ENCODE measurements at places on chromosomes 3 and 15. TPM values are rescaled to one million over a fixed set of nuclear protein-coding genes. Genes with fewer than 3 reads are reported as not detected.

GRCh38 chr3:113570158-113570557, 37.8 kb downstream of the SIDT1 start:
- DNase-seq, result no peak

DNA sequence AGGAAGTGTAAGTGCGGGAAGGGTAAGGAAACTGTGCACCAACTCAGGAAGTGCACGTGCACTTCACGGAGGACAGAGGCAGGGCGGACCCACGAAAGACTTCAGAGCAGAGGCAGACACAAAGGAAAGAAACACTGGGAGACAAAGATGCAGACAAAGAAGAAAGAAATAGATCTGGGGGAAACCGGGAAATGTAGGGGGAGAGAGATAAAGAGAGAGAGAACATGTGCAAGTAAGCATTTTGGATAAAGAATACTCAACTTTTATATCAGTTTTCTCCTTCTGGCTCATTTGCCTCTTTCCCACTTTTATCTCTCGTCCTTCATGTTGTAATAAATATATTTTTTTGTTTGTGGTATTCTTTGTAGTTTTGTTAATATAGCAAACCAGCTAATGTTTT, 204.2 kb downstream of the WDR72 start:
- DNase-seq, result no peak

Gene GOLGA8R
- 1.8 TPM for total RNA-seq

GRCh38 chr15:62357431-62357830, 192.3 kb upstream of the C2CD4B start:
- DNase-seq, result no peak

DNA sequence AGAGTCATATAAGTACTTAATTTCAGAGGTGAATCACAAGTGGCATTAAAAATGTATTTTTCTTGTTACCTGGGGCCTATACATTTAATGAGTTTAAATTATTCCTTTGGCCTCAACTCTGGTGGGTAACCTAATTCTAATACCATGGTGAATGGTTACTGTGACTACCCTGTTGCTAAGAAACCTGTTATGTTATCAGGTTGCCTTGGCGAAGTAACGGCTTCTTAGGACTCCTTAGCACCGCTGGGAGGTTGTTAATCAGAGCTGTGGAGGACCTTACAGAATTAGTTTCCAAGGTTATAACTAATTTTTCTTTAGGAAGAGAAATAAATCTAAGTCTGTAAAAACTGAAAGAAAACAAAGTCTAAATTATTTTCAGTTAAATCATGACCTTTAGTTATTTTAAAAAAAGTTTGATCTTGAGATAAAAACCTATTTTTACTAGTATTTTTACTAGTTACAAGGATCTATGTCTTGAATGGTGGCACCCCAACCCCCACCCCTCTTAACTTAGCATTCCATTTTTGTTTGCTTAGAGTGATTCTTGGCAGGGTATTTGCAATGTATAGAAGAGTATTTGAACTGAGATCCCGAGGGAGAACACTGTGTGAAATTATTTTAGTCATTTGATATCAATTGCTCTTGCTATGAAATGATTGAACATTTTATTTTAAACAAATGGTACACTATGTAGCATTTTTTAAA, 155.5 kb downstream of the FNDC3B start:
- DNase-seq, result no peak

Gene UBAP1L
- total RNA-seq, result 3.5 TPM

Data from sigmoid colon (tissue), 7 donors.